Globus pallidus (tissue), 1 donor: ENCODE measurements at places on chromosomes 1 and 21.

- DNase-seq = no peak
Measured at GRCh38 chr1:58895082-58895481, 111.2 kb upstream of the JUN start.

DNA sequence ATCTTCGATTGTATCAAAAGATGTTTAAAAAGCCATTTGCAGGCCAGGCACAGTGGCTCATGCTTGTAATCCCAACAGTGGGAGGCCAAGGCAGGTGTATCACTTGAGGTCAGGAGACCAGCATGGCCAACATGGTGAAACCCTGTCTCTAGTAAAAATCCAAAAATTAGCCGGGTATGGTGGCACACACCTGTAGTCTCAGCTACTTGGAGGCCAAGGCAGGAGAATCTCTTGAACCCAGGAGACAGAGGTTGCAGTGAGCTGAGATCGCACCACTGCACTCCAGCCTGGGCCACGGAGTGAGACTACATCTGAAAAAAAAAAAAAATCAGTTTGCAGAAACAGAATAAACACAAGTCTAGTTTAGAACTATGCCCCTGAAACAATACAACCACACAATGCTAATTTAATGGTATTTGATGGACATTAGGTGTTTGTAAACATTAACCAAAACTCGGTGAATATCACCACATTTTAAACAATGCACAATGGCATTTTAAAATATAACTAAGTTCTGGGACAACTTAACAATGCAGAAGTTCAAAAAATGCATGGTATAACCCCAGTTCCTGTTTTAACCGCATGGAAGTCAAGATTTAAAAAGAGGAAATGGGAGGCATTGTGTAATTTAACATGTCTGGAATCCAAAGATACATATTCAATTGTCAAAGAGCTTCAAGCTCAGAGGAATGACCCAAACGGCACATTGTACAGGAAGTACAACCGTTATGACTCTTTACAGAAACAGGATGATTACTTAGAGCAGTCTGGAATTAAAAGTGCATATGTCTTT, 7.1 kb upstream of the PTTG1IP start:
- peak; percentile 29 for DNase-seq

DNA sequence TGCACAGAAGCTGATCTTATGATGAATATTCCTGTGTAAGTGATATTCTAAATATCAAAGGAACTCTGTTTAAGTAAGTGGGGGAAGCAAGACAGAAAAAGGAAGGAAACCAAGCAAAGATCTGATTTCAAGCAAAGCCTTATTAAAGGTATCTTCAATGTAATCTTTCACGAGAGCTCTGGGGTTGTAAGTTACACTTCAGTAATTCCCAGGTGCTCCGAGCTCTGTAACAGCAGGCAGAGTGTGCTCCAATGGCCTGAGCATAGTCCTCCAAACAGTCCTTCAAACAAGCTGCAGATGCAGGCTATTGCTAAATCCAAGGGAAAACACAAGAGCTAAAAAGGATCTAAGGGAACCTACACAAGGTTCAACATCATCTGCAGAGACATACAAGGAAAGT, 949.7 kb upstream of the TMPRSS15 start:
- no peak for DNase-seq

DNA sequence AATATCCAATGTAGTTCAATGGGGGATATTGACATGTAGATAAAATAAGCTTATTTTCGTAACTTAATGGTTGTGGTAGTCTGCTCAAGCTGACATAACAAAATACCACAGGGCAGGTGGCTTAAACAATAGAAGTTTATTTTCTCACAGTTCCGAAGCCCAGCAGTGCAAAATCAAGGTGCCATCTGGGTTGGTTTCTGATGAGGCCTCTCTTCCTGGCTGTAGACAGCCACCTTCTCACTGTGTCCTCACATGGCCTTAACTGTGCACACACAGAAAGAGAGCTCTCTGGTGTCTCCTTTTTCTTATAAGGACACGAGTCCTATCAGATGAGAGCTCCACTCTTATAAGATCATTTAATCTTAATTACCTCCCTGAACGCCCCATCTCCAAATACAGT, 64.8 kb upstream of the IPO9 start:
- DNase-seq = no peak

DNA sequence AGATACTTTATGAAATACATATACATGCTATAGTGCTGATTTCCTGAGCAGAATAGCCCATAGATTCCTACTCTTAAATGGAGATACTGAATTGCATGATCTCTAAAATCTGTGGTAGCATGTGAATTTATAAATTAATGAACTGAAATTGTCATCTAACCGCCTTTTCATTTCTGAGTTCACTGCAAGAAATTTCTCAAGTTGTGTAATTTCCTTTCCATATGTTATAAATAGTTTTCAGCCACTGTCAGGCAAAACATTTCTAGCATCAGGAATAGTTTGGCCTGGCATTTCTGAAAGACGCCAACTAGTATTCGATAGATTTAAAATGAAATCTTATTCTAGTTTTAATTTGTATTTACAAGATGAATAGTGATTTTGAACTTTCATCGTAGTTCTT, 310.1 kb downstream of the USH2A start:
- DNase-seq = no peak

DNA sequence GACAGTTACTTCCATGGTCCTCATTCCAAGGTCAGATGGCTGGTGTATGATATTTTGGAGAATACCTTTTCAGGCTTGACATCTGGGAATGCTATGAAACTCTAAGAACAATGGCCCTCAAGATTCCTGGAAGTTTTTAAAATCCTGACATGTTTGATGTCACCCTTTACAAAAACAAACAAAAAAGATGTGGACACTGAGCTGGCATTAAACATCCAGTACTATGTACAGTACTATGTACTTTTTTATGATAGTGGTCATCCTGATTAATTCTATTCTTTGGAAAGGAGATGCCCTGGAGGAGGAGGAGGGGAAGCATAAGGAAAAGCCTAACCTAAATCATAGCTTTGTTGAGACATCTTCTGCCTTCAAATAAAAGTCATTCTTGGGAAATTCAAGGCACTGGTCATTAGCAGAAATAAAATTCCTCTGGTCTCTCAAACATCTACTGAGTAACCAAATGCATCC, 235.4 kb downstream of the HMCN1 start:
- DNase-seq = no peak

DNA sequence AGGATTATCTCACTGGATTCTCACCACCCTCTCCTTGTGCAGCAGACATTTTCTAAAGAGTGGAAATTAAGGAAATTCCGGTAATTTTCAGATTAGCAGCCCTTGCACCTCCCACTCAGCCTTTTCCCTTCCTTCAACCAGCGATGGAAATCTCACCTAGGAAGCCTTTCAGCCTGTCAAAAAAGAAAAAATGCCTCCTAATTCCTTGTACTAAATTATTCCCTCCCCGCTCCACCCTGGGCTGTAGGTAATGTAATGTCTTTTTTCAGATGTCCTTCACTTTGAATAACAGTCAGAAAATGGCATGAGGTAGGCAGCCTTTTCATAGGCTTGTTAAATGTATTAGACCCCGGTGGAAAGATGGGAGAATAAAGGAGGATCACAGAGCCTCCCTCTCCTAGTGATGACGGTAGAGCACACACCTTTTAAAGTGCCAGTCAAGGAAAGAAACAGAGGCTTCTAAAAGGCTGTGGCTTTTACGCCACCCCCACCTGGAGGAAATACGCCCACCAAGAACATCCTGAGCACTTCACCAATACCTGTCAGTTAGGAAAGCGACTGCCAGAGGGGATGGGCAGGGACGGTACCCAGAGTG, 62.8 kb upstream of the NEK2 start:
- no peak for DNase-seq

DNA sequence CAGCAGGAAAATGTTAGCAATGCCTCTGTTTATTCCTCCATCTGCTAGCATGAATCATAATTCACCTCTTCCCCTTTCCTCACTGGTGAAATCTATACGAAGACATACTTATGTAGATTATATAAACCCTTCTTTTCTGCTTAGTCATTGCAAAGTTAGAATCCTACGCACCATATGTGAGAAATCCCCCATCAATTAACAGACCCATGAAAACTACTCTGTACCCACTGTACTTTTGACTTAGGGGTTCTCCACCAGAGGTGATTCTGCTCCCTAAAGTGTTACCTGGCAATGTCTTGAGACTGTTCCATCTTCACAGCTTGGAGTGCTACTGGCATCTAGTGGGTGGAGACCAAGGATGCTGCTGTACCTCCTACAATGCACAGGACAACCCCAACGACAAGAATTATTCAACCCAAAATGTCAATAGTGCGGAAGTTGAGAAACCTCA, 49.6 kb upstream of the KCTD3 start:
- no peak for DNase-seq
